ENCODE measurements at places on chromosomes 5 and 9.
A peak's percentile ranks its signal among the peaks of the same experiment; 100 is the strongest.

DNA sequence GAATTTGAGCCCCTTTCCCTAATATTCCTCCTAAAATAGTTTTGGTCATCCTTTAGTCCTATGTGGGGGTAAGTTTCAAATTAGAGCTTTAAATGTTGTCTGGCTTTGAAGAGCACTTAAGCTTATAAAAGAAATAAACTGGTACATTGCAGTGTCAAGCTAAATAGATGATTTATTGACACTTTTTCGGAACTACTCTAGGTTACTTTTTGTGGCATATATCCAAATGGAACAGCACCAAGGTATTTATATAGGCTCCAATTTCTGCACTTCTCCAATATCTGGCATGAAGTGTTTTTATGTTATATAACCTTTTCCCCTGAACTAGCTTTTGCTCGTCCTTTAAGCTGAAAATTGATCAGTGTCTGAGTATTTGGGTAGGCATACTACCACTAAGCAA lies 402.5 kb downstream of the NFIB start:
- no peaks in the 10 kb centered on the region for H3K27me3 ChIP-seq
- H3K36me3 ChIP-seq = no peaks in the 10 kb centered on the region
- H3K4me3 ChIP-seq = no peak overlapping the region
- no peak for DNase-seq
- H3K4me1 ChIP-seq = no peaks in the 10 kb centered on the region
- H3K27ac ChIP-seq = no peak overlapping the region

GRCh38 chr5:53882676-53883031 lies 322.2 kb downstream of the NDUFS4 start:
- peak overlapping the region; percentile 35 for H3K27ac ChIP-seq
- no peak overlapping the region for H3K4me3 ChIP-seq
- peaks cover 50% of the 10 kb centered on the region for H3K4me1 ChIP-seq
- no peaks in the 10 kb centered on the region for H3K27me3 ChIP-seq
- DNase-seq = no peak
- H3K36me3 ChIP-seq = no peaks in the 10 kb centered on the region

- no peak overlapping the region for H3K27ac ChIP-seq
- no peaks in the 10 kb centered on the region for H3K27me3 ChIP-seq
- H3K4me1 ChIP-seq = peaks cover 7% of the 10 kb centered on the region
- no peaks in the 10 kb centered on the region for H3K36me3 ChIP-seq
- no peak for DNase-seq
- no peak overlapping the region for H3K4me3 ChIP-seq
Measured at GRCh38 chr5:10601246-10602030, 37.6 kb downstream of the ANKRD33B start.

GRCh38 chr5:138274189-138274853 lies at the start of gene GFRA3:
GFRA3 (minus strand) TSS chr5:138274621; CDS start chr5:138274424, 197 bp downstream.
- peaks cover 3% of the 10 kb centered on the region for H3K4me1 ChIP-seq
- H3K36me3 ChIP-seq = no peaks in the 10 kb centered on the region
- DNase-seq = peak; percentile 66
- H3K4me3 ChIP-seq = peak within 1 kb of the TSS; percentile 58
- peaks cover 48% of the 10 kb centered on the region for H3K27me3 ChIP-seq

GRCh38 chr5:169697976-169698375 lies 60.9 kb downstream of the DOCK2 start:
- H3K4me3 ChIP-seq = no peak overlapping the region
- H3K36me3 ChIP-seq = no peaks in the 10 kb centered on the region
- peaks cover 11% of the 10 kb centered on the region for H3K4me1 ChIP-seq
- no peaks in the 10 kb centered on the region for H3K27me3 ChIP-seq

GRCh38 chr5:34682926-34683623 lies 26.9 kb downstream of the RAI14 start:
- no peak for DNase-seq
- no peaks in the 10 kb centered on the region for H3K27me3 ChIP-seq
- H3K4me3 ChIP-seq = no peak overlapping the region
- H3K27ac ChIP-seq = no peak overlapping the region

- H3K27me3 ChIP-seq = no peaks in the 10 kb centered on the region
- H3K4me3 ChIP-seq = no peak overlapping the region
- H3K4me1 ChIP-seq = no peaks in the 10 kb centered on the region
- no peaks in the 10 kb centered on the region for H3K36me3 ChIP-seq
- DNase-seq = no peak
Measured at GRCh38 chr9:96644137-96644536, 11.0 kb downstream of the PRXL2C start.
